Neural progenitor cell (in vitro differentiated cells): ENCODE measurements at places on chromosomes 2 and 18. TPM values are rescaled to one million over a fixed set of nuclear protein-coding genes. Genes with fewer than 3 reads are reported as not detected.

The DSG1 gene
- not detected in 2 replicates for total RNA-seq

The PASK gene
- total RNA-seq = 20.3 and 35.1 TPM in 2 replicates

- H3K4me3 ChIP-seq = no peak overlapping the region
- DNase-seq = no peak
- no peaks in the 10 kb centered on the region for H3K36me3 ChIP-seq
- peaks cover 12% of the 10 kb centered on the region for H3K4me1 ChIP-seq
These were observed 83.7 kb upstream of the SPATS2L start for GRCh38 chr2:200222791-200223190.

DNA sequence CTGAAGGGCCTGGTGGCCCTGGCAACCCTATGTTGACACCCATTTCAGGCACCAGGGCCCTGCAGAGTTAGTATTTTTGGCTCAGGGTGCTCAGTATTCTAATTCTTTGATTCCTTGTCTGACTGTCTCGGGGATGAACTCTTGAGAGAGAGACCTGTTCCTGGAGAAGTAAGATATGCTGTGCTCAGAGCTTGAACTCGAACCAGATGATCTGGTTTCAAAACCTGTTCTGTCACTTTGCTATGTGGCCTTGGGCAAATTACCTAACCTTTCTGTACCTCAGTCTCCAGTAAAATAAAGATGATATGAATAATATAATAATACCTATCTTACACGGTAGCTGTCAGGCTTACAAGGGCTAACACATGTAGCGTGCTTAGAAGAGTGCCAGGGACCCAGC is 294.2 kb downstream of the DYSF start:
- H3K4me1 ChIP-seq = no peaks in the 10 kb centered on the region
- H3K27me3 ChIP-seq = no peaks in the 10 kb centered on the region
- H3K36me3 ChIP-seq = no peaks in the 10 kb centered on the region
- no peak for DNase-seq
- H3K27ac ChIP-seq = no peak overlapping the region
